Inflammatory macrophage treated with lipopolysaccharide for 1 hour (primary cell): ENCODE measurements at places on chromosomes 12 and 14.

- DNase-seq: no peak
These were observed 149.9 kb upstream of the FBXO33 start for GRCh38 chr14:39582028-39582654.

DNA sequence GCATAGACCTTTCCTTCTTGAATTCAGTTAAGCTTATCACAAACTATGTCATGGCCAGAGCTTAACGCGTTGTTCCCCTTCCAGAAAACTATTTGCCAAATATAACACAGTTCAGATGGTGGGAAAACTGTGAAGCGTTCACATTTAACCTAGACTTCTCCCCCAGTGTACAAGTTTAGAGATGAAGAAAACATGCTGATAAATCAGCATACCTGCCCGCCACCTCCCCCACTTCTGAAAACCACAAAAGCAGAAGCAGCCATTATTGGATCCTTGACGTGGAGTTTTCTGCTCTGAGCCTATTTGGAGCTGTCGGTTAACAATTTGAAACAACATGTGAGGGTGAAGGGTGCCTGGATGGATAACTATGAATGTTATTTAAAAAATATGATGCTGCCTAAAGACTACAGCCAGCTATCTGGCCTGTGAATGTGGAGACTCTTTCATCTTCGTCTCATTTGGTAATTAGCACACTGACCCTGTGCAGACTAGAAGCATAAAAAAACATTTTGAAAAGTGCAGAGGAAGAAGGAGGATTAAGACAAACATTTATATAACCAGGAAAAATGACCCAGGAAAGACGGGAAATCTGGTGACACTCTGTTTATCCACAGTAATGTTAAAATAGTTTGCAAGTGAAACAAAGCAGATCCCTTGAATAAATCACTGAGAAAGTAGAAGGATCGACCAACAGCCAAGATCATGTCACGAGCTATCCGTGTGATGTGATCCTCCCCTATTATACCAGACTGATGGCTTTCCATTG lies 408.2 kb downstream of the AEBP2 start:
- DNase-seq: no peak

GRCh38 chr14:105116451-105117256 lies 51.4 kb upstream of the GPR132 start:
- DNase-seq: no peak

DNA sequence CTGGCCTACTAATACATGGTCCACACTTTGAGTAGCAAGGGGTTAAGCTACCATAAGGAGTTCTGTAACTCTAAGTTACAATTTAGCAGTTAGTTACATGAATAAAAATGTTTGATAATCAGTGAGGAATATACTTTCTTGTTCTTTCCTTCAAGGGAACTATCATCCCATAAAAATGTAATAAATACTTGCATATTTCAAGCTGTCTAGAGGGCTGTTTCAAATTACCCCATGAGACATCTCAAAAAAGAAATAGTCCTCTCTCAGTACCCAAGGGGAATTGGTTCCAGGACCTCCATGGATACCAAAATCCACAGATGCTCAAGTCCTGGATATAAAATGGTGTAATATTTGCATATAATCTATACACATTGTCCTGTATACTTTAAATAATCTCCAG lies 48.7 kb upstream of the GNG2 start:
- no peak for DNase-seq

GRCh38 chr14:36817071-36817930 lies 155.6 kb downstream of the PAX9 start:
- no peak for DNase-seq

GRCh38 chr12:509500-509899 lies 49.8 kb downstream of the B4GALNT3 start:
- DNase-seq: no peak

GRCh38 chr12:53977596-53978445 lies 3.1 kb upstream of the HOTAIR start:
- no peak for DNase-seq
